Stimulated activated CD8-positive, alpha-beta memory T cell treated with anti-CD3 and anti-CD28 coated beads, Interleukin-15, amount 100 ng/mL, for 4 hours (primary cell): ENCODE measurements at places on chromosomes 2 and 18.

DNA sequence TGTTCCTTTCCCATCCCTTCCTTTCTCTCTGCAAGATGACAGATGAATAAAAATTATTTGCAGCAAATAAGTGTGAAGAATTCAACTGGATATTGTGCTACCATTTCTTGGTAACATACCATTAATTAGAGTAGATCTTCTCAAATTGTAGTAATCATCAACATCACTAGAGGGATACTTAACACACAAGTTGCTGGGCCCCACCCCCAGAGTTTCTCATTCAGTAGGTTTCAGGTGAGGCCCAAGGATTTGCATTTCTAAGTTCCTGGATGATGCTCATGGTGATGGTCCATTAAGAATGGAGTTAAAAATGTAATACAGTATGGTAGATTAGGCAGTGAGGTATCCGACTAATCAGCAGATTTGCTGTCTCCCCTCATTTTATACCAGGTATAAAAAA is 594.0 kb downstream of the ERBB4 start:
- DNase-seq: no peak

DNA sequence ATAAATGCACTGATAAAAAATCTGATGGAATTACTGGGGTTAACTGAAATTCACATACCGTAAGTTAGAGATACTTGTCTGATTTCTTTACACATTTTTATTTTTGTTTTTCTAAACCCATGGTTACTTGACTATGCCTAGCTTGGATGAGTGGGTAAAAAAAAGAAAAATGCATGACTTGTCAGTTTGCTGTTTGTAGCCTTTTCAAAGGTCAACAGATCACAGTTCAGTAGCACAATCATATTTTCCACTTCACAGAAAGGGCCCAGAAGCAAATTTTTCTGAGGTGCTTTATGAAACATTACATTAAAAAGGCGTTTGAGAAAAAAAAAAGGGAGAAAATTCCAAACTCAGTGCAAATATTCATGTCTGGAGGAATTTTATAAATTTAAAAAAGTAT is 16.4 kb downstream of the SLC16A14 start:
- DNase-seq: no peak

DNA sequence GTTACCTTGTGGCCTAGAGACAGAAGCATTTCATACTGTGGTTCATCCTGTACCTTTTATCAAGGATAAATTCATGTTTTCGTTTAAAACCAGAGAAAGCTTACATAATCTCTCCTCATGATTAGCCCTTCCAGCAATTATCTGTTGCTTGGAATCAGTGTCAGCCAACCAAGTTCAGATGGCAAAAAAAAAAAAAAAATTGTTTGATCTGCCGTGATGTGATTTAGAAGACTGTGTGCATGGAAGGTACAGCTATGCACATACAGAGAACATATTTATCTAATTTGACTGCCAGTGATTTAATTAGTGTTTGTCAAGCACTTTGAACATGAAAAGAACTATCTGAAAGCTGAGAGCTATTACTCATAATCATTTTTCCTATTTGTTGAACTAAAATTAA is 180.9 kb downstream of the ZEB2 start:
- no peak for DNase-seq

- DNase-seq: no peak
Measured at GRCh38 chr2:165891943-165892342, 61.6 kb downstream of the TTC21B start.

DNA sequence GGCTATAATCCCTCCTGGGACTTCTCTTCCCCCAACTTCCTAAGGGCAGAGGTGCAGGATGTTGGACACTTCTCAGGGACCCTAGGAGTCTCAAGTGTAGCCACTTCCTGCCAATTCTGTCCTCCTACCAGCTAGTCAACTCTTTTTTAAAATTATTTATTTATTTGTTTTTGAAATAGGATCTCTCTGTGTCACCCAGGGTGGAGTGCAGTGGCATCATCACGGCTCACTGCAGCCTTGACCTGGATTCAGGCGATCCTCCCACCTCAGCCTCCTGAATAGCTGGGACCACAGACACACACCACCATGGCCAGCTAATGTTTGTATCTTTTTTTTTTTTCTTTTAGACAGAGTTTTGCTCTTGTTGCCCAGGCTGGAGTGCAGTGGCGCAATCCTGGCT is 11.5 kb downstream of the SFTPB start:
- no peak for DNase-seq

DNA sequence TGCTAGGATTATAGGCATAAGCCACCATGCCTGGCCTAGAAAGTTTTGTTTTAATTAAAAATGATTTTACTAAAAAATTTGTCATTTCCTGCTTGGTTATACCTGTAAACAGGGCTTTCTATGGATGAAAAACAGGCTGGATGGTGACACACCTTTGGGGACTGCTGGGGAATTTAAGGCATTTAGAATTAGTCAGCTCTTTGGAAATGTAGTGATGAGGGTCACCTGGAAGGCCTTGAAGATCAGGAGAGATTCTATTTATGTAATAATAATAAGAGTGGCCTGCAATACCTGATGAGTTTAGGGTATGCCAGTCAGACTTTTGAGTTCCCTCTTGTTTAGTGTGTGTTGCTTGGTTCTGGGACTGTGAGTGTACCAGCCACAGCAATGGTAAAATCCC is 51.1 kb downstream of the RALBP1 start:
- DNase-seq: no peak

- DNase-seq: no peak
Measured at GRCh38 chr2:111952871-111953452, 54.6 kb downstream of the MERTK start.

GRCh38 chr18:21004726-21005125 is 106.9 kb downstream of the ROCK1 start:
- no peak for DNase-seq

GRCh38 chr2:99249951-99250350 is 5.5 kb downstream of the LYG2 start:
- no peak for DNase-seq

- DNase-seq: no peak
Measured at GRCh38 chr2:176405477-176405876, 136.2 kb downstream of the MTX2 start.

DNA sequence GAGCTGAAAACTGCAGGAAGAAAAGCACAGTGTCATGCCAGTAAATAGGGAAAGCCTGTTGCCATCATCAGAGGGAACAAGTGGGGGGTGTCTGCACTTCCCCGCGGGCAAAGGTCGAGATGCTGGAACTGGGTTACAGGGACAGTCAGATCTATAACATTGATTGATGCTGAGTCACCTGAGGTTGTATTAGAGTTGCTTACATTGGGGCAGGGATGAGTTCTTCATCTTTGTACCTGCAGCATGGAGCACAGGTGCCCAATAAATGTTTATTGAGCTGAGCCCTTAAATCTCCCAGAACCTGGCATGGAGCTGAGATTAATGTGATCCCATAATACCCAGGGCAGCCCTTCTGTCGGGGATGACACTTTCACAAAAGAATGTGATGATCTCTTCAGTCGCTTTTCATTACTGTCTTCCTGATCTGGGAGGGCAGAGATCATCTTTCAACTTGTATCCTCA is 5.9 kb upstream of the RNF152 start:
- no peak for DNase-seq

DNA sequence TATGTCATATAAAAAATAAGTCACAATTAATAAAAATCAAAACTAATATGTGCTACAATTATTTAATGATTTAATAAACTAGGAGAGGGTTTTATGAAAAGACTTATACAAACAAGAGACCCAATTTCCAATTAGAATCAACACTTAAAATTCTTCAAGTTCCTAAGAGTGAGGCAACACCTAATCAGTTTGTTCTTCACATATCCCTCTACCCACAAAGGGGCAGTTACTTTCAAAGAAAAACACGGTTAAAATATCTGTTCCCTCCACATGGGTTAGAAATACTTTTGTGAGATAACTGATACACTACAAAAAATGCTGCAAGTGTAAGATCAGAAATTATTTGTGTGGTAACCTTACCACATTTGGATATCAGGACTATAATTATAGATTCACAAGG is 357.0 kb downstream of the ERBB4 start:
- no peak for DNase-seq

GRCh38 chr18:28366676-28367075 is 189.7 kb upstream of the CDH2 start:
- DNase-seq: no peak

DNA sequence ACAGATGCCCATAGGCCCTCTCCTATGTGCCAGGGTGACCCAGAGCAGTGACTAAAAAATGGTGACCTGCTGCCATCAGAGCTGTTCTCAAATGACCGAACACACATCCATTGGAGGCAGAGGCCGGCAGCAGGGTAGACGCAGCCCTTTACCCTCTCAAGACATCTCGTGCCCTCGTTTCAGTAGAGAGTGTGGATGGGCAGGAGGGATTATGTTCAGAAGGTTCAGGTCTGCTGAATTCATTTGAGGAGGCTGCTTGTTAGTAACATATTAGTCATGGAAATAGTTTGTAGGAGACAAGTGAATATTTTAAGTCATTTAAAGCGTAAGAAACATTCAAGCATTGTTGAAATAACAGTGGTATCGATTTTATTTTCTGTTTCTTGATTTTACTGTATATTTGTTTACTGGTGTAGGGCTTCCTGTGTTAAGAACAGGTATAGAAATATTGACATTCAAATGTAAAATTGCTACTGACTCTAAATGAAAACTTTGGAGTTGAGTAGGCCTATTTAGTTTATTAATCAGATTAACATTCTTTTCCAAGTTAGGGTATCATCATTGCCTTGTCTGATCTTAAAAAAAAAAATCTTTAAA is 82.6 kb downstream of the ZNF532 start:
- no peak for DNase-seq

DNA sequence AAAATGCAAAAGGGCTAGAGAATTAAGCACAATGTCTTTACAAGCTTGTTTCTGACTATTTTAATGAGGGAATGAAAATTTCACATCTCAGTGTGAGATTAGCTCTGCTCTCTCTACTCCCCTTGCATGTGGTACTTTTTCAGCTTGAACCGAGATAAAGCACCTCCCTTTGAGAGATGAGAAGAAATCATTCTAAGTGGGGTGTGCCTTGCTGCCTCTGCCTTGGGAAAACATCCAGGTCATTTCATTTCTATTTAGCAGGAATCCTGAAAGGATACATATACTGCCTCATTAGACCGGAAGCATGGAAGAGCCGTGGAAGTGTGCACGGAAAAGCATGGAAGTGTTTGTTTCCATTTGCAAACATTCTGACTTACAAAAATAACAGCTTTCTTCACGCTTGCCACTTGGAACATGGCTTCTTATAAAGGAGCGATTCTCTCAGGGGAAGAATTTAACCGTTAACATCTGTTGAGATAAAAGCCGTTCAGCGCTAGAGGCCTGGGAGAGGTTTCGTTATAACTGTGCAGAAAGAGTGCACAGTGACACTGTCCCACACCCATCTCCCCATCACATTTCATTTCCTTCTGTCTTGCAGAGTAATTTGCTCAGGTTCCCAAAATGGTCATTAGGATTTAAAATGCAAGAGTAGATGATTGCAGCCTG is 16.7 kb downstream of the NOSTRIN start:
- DNase-seq: no peak

DNA sequence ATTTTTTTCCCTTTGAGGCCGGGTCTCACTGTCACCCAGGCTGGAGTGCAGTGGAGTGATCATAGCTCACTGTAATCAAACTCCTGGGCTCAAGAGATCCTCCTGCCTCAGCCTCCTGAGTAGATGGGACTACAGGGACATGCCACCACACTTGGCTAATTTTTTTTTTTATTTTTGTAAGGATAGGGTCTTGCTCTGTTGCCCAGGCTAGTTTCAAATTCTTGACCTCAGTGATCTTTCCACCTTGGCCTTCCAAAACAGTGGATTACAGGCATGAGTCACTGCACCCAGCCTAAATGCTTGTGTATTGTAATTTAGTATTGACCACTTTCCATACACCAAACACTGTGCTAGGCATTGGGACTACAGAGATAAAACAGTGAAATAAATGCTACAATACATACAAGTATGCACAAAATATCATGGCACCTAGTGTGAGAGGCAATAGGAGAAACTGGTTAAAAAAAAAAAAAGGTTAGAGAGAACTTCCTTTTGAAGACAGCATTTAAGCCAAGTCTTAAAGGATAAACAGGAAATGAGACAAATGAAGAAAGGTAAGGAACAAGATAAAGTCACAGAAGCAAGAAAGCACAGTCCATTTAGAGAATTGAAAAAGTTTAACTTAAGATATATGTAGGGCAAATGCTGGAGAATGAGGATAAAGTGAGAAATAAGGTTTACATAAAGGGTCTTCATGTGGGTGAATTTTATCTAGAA is 113.4 kb downstream of the GORASP2 start:
- DNase-seq: no peak
